Small intestine (tissue), 16 donors: ENCODE measurements at places on chromosomes 4 and X. TPM values are rescaled to one million over a fixed set of nuclear protein-coding genes. Genes with fewer than 3 reads are reported as not detected.
A peak's percentile ranks its signal among the peaks of the same experiment; 100 is the strongest.

- no peak for DNase-seq
Measured at GRCh38 chrX:141668371-141668770, 30.2 kb downstream of the SPANXD start.

The DCAF8L2 gene
- polyA plus RNA-seq: not detected

GRCh38 chr4:163548481-163549243 lies 54.2 kb downstream of the TMA16 start:
- peak; percentile 61 for DNase-seq

- DNase-seq: no peak
Measured at GRCh38 chr4:184446132-184446658, 28.2 kb downstream of the IRF2 start.

DNA sequence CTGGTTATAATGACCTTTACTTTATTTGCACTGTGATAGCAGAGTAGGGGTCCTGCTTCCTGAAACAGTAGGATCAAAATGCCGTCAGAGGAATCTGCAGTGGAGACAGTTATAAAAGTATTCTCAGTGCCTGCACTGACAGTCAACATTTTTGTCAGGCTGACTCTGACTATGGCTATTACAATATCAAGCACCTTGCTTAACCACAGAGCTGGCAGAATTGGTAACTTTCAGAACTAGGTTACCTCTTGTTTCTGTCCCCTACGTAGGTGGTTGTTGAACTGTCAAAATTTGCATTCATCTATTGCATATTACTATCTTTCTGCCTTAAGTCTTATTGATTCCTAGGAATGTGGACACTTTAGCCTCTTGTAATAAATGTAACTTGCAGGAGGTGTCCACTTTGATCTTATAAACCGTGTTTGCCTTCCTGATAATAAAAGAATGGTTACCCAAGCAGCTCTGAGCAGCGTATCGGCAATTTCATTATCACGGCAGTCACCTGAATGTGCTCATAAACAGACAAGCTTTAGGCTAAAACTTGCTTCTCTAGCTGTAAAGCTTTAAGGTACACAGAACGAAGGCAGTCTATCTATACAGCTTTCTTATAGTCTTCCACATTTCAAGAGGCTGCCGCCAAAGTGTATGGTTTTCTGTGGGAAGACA lies 353.0 kb upstream of the GALNT7 start:
- DNase-seq: peak; percentile 87
